Activated CD8-positive, alpha-beta memory T cell treated with anti-CD3 and anti-CD28 coated beads for 24 hours (primary cell): ENCODE measurements at places on chromosomes 4 and X.

DNA sequence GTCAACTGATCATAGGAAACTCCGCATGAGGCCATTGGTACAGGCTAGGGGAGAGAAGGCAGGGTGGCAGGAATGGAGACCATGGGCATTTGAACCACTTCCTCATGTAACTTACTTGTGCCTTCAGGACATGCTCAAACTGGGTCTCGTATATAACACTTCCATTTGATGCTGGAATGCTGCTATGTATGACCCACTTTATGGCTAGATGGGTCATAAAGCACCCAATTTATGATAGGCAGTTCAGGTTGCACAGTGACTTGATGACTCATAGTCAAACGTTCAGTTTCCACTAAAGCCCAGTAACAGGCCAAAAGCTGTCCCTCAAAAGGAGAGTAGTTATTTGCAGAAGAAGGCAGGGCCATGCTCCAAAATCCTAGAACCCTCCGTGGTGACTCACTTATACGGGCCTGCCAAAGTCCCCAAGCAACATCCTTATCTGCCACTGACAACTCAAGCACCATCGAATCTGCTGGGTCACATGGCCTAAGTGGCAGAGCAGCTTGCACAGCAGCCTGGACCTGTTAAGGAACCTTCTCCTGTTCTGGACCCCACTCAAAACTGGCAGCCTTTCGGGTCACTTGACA, 236.4 kb downstream of the ZC4H2 start:
- DNase-seq = no peak

DNA sequence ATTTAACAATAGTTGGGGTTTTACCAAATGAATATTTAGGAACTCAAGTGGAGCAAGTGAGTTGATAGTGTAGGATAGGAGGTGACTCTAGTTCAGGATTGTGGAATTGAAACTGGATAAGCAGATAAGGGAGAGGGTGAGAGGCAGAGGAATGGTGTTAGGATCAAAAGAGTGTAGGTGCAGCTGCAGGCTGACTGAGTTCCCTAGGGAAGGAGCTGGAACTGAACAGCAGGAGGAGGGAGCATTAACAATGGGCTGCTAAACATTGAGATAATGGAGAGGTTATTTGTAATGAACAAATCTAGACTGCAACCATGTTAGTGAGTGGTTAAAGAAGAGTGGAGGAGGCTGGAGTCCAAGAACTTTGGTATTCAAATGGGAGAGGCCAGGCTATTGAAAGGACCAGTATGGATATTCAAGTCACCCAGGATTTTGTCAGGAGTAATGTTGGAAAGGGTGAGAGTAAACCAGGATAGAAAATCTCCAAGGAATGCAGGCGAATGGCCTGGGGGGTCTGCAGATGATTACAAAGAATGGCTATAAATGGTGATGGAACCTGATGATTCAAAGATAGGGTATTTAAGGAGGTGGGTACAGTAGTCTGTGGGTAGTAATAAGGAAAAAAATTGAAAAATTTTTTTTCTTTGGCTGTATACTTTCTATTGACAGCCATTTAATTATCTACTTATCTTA, 497.1 kb upstream of the TENM3 start:
- no peak for DNase-seq

GRCh38 chr4:159460371-159460770, 357.5 kb downstream of the RAPGEF2 start:
- DNase-seq = no peak

GRCh38 chrX:134933911-134934310, 56.9 kb upstream of the SMIM10 start:
- DNase-seq = no peak

GRCh38 chrX:152844256-152844655, 13.4 kb downstream of the NSDHL start:
- no peak for DNase-seq

DNA sequence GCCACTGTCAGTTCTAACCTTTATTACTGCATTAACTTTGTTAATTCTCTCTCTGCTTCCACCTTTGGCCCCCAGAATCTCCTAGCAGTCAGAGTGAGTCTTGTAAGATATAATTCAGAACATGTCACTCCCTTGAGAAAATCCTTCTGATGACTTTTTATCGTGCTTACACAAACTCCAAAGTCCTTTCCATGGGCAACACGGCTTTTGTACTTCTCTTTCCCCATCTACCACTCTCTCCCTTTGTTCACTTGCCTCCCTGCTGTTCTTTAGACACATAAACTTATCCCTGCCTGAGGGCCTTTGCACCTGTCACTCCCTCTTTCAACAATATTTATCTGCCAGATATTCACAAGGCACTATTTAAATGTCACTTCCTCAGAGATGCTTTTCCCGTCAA, 64.8 kb downstream of the MAOB start:
- DNase-seq = no peak

DNA sequence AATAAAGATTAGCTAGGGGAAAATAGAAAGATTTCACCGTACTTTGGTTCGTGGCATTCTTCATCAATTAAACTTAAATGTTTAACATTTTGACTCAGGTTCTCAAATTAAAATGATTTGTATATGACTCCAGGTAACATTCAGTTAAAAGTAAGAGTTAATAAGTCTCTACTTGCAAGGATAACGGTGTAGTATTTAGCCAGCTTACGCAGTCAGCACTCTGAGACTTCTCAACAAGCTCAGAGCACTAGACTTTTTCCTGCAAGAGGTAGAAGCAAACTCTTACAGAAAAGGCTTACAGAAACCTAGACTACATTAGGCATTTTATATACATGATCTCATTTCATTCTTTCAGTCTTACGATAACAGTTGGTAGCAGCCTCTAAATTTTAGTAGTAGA, 96.4 kb upstream of the PPARGC1A start:
- DNase-seq = no peak

GRCh38 chr4:10092481-10093270, 23.9 kb downstream of the WDR1 start:
- DNase-seq = no peak

DNA sequence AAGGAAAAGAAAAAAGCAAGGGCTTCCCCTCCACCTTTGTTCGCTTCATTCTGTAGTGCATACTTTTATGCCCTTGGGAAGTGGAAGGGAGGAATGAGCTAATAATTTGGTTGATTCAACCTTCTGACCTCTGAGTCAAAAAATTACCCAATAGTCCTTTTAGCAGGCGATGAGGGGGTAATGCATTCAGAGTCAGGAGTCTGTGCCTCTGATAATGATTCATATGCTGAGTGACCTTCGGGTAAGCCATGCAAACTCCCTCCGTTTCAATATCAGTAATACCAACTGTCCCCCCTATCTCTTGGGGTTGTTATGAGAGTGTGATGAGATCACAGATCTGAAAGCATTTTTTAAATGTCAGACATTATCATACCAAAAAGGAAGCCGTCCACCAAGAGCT, 41.6 kb upstream of the ACSL4 start:
- DNase-seq = no peak

DNA sequence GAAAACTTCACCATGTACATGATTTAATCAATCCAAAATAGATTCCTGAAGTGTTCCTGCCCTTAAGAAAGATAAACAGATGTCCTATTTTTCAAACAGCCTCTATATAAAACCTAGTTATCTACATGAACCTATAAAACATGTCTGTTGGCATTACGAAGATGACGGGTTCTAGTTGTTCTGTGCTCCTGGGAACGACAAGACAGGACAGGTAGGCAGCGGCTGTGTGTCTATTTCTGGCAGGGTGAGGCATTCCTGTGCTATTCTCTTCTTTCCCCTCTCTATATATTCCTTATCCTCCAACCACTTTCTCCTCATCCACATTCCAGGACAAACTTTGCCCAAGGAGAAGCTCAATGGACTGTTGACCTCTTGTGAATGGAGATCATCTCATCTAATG, 6.1 kb downstream of the FAT1 start:
- DNase-seq = no peak

DNA sequence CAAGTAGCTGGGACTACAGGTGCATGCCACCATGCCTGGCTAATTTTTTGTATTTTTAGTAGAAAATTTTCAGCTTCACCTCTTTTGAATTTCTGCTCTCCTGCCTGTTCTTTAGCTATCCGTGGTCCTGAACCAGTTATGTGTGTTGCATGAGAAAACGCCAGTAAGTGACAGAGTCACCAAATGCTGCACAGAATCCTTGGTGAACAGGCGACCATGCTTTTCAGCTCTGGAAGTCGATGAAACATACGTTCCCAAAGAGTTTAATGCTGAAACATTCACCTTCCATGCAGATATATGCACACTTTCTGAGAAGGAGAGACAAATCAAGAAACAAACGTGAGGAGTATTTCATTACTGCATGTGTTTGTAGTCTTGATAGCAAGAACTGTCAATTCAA, 13.9 kb downstream of the ALB start:
- no peak for DNase-seq

- peak; percentile 30 for DNase-seq
These were observed 148.9 kb upstream of the RBPJ start for GRCh38 chr4:26171941-26172340.

DNA sequence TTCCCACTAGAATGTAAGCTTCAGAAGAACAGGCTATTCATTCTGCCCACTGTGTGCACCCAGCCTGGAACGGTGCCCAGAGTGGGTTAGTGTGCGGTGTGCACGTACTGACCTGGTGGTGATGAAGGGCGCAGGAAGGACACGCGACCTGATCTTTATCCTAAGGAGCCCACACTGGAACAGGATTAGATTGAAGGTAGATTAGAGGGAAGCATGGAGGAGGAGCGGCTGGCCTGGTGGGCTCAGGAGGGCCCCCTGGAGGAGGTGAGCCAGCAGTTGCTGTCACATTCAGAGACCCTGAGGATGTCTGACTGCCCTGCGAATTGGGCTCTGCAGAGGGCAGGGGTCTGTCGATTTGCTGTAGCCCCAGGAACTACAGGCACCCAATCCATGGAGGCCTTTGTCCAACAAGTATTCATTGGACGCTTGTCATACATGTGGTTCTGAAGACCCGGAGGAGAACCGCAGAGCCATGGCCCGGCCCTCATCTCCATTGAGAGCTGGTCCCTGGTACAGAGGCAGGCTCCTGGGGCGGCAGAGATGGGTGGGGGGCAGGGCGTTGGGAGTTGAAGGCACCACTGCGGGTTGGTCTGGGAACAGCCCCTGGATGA, 73.2 kb downstream of the HTRA3 start:
- no peak for DNase-seq

- DNase-seq = no peak
These were observed 196.8 kb upstream of the ANXA3 start for GRCh38 chr4:78354782-78355181.

GRCh38 chr4:6307230-6307629, 37.6 kb downstream of the WFS1 start:
- no peak for DNase-seq

DNA sequence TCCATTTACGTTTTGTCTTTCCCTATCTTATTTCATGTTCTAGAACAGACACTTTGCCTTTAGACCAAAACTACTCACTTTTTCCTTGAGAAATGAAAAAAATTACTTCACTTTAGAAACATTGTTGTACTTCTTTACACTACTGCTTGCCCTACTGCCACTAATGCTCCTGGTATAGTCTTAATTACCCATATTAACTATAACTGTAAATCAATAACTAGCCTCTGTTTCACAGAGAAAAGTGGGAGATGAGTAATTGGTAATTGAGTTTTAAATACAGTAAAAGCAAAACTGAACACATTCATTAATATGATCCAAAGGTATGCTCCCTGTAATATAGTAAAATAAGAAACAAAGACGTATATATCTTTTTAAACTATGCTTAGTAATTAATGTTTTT, 111.1 kb upstream of the JADE1 start:
- DNase-seq = no peak

DNA sequence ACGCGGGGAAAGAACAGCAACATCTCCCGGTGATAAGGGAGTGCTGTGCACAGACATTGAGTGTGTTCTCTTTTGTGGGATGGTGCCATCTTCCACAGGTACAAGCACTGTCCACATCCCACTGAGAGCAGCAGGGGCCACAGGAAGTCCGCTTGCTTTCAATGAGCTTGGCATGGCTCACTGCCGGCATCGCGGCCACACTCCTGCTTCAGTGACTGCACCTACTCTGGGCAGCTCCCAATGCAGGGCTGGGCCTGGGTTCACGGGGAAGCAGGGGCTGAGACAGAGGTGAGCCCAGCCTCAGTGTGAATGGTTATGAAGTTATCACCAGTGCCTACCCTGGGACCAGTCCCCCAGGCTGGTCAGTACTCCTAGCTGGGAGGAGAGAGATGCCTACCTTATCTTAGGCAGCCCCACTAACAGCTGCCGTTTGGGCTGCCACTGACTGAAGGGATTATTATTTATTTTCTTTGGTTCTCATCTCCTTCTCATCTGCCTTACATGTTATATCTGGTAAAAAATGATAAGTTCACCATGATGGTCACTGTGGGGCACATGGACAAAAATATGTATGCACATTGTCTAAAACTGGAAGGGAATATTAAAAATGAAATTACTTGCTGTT, 99.2 kb downstream of the MGST2 start:
- DNase-seq = no peak

GRCh38 chr4:26325191-26325590, 4.4 kb downstream of the RBPJ start:
- DNase-seq = no peak

- no peak for DNase-seq
These were observed 494.2 kb upstream of the FSTL5 start for GRCh38 chr4:162657966-162658365.

- no peak for DNase-seq
These were observed 388.5 kb upstream of the SPANXN4 start for GRCh38 chrX:142637206-142637605.

GRCh38 chrX:103099691-103100090, 6.7 kb upstream of the NXF3 start:
- DNase-seq = no peak

DNA sequence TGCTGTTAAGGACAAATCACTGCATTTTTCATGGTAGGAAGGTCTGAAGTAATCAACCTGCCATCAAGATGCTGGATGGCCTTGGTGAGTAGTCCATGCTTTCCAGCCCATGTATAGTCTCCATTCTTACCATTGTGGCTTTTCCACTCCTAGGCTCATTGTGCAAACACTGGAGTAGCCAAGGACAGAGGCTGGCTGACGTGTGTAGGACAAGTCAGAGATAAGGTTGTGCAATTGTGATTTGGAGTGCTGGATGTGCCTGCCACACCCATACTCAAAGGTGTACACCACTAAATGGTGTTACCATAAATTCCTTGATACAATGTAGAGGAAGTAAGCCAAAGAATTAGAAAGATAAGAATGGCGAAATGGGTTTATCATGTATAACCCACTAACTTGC, 26.3 kb upstream of the RADX start:
- DNase-seq = no peak

GRCh38 chr4:48203819-48204218, 65.8 kb downstream of the TEC start:
- no peak for DNase-seq

DNA sequence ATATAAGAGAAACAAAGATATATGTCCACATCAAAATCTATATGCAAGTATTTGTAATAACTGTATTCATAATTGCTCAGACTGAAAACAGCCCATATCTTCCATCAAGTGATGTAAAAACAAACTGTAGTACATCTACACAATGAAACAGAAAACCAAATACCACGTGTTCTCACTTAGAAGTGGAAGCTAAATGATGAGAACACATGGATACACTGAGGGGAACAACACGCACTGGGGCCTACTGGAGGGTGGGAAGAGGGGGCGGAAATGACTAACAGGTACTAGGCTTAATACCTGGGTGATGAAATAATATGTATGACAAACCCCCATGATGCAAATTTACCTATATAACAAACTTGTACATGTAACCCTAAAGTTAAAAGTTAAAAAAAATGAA, 42.7 kb downstream of the UBA6 start:
- no peak for DNase-seq
